ENCODE measurements at places on chromosomes 2 and 18.

GRCh38 chr2:98476192-98476868 lies 31.7 kb downstream of the INPP4A start:
- DNase-seq = no peak

DNA sequence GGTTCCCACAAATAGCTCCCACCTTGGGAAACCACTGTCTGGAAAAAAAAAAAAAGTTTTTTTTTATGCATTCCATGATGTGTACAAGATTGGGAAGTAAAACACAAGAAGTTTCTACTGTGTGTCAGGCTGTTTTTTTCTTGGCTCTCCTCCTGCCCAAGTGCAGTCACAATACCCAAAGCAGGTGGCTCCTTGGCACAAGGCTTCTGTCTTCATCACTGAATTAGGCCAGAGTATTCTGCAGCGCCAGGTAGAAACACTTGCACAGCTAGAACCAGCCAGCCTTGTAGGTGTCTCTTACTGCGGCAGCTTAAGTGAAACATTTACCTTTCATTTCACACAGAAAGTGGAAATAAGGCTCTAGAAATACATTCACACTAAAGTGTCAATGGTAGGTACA lies 23.8 kb upstream of the MAL start:
- DNase-seq = no peak

DNA sequence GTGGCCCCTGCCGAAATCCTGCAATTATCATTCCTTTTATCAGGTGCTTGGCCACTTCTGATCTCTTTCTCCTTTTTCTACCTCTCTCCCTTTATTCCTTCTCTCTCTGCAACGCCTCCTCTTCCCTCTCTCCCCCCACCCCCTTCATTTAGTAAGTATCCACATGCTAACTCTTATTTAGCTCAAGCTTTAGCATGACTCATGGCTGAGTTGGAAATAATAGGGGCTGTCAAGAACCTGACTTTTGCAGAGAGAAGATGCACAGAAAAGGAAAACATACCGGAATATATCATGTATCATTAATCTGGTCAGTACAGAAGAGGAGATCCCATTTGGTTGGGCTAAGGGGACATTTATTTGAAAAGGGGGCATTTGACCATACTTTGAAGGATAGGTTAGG lies 33.1 kb downstream of the FAM171B start:
- DNase-seq = no peak

DNA sequence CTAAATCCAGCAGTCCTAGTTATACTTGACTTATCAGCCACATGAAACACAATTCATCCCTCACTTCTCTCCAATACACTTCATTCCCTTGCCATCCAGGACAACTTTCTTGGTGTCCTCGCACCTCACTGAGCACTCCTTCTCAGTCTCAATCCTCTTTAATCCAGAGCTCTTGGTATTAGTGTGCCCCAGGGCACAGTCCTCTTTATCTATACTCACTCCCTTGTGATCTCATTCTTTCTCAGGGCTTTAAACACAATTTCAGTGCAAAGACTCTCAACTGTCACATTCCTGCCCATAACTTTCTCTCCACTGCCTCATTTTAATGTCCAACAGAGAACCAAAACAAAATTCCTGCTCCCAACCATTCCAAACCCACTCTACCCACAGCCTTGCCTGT lies 60.8 kb upstream of the SPOPL start:
- DNase-seq = no peak

DNA sequence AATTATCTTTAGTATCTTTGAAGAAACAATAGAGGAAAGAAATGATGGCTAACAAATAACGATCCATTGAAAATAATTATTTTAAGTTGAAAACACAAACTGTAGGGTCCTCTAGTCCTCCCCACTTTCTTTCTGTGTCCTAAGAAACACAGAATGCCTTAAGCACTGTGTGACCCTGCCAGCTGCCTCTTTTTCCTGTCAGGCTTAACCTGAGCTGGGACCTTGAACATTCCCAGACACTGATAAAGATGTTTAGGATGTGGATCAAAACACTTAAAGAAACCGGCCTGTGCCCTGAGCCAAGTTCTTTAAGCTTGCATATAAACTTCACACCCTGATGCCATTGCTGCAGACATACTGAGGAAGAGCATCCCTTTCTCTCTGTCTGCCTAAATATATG lies 755.4 kb upstream of the VRK2 start:
- DNase-seq = no peak

DNA sequence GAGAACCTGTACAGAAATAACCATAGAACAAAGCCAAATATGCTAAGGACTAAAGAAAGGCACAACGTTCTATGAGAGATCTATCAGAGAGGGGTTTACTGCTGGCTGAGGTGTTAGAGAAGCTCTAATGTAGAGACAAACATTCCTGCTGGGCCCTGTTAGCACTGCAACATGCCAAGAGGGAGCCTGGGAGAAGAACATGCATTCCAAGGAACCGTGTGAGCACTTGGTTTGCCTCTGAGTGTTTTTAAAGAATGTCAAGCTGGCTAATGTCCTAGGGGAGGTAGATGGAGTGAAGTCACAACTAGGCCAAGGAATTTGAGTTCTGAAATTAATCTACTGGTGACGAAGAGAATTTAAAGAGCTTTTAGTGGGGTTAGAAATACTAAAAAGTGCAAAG lies 384.3 kb upstream of the LYPD1 start:
- DNase-seq = no peak

- peak; percentile 74 for DNase-seq
These were observed 91.1 kb downstream of the ITSN2 start for GRCh38 chr2:24269265-24269664.

- DNase-seq = no peak
These were observed 164.1 kb upstream of the ZSWIM2 start for GRCh38 chr2:187013058-187013457.

DNA sequence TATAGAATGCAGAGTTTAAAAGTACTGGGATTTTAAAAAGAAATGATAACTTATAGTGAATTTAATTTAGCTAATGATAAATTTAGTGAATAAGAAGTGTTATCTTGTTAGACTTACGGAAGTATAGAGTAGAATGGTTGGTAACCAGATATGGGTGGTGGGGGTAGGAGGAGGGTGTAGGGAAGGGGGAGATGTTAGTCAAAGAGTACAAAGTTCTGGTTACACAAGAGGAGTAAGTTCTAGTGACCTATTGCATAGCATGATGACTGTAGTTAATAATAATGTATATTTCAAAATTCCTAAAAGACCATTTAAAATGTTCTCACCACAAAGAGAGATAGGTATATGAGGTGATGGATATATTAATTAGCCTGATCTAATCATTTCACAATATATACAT lies 184.8 kb upstream of the STON1 start:
- DNase-seq = peak; percentile 18

Data from suppressor macrophage (primary cell).